ENCODE measurements at places on chromosomes 2 and 18.

- no peak for DNase-seq
Measured at GRCh38 chr18:9737472-9738121, 29.5 kb downstream of the RAB31 start.

DNA sequence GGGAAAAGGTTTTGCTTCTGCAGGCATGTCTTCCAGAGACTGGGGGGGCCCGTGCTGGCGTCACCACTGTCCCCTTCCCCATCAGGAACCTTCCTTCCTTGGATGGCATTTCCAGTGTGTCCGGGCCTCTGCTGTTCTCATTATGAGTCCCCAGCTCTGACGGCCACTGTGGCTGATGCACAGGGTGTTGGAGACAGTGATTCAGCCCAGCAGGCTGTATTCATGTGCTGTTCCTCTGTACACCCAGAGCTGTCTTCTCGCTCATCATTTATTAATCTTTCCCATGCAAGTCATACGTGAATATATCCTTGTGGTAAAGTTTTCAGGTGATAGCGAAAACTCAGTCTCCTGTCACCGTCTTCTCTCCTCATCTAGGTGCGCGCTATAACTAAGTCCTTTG lies 57.7 kb downstream of the ASAP2 start:
- DNase-seq, result no peak

DNA sequence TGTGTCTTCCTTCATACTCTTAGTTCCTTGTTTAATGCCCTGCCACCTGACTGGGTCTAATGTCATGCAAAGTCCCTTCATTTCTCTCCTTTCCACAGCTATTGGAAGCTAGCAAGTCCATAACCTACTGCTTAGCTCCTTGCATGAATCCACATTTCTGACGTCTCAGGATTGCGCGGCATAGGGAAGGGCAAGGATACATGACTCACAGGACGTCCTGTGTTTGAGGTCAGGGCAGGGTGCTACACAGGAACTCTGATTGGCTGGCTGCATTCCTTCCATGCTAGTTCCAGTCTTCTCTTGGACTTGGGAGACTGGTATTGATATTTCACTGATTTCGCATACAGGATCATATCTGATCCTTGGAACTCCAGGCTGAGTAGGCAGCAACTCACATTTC lies 137.9 kb downstream of the CDH2 start:
- DNase-seq, result no peak

GRCh38 chr2:208320686-208321085 lies 54.6 kb downstream of the PIKFYVE start:
- DNase-seq, result no peak

DNA sequence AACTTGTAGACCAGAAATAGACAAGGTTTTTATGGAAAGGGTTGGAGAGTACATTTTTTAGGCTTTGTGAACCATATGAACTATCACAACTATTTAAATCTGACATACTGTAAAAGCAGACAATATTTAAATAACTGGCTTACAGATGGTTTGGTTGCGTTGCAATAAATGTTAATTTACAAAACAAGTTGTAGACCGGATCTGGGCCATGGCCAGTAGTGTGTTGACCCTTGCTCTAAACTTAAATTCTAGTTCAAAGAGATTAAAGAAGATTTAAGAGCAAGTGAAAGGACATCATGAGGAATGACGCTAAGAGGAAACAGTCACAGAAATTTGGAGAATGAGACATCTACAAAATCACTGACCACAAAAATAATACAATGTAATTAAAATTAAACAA lies 652.7 kb downstream of the DCDC2C start:
- DNase-seq, result no peak

DNA sequence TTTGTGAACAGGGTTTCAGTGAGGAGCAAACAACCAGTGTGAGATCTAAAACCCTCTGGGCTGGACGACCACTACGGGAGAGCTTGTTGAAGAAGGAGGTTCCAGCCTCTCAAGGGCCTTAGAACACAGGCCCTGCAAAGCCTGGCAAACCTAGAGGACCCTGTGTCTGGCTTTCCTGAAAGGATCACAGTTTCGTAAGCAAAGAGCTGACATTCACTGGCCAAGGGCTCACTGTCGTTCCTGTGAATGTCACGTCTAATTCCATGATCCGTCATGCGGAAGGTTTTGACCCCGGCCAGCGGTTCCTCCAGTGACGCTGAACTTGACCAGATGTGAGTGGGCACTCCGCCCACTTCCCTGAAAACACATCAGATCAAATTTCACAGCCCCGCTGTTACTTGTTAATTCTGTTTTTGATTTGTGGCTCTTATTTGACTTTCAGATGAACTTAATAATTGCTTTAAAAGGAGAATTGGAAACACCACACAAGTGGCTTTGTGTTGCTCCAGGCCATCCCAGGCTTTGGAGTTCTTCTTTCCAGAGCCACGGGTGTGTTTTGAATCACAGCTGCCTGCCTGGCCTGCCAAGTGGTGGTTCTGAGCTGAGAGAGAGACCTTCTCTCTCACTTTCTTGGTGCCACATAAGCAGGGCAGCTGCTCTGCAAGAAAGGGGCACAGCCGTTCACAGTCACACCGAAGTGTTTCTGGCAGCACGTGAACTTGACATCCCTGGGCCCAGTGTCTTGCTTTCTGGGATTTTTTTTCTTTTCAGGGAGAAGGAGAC lies 308.4 kb downstream of the NDUFA10 start:
- DNase-seq, result no peak
